Kidney epithelial cell (primary cell): ENCODE measurements at places on chromosomes 12 and 14.

DNA sequence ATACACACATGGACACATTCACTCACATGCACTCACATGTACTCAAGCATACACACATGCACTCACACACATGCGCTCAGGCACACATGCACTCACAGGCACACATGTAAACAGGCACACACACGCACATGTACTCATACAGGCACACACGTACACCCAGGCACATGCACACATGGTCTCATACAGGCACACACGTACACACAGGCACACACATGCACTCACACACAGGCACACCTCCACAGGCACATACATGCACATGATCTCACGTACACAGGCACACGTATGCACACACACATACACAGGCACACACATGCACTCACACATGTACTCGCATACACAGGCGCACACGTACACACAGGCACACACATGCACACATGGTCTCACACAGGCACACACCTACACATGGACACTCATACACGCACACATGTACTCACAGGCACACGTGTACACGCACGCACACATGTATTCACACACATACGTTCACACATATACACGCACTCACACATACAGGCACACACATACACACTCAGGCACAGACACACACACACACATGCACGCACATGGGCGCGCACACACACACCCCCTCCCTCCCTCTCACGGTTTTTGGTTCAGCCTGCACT, 138.9 kb downstream of the CACNA1C start:
- no peak for DNase-seq

DNA sequence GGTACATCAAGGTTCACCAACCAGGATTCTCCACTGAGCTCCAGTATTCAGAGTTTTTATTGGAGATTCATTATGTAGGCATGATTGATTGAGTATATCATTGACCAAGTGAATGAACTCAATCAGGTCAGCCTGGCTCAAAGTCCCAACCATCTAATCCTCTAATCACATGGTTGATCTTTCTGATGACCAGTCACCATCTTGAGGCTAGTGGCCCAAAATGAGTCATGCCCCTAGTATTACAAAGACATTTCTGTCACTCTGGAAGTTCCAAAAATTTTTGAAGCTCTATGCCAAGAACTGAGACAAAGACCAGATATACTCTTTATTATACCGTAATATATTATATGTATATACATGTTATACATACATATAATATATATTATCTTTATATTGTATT, 75.9 kb upstream of the ATF7IP start:
- no peak for DNase-seq

- DNase-seq: no peak
These were observed 424.3 kb downstream of the NPAS3 start for GRCh38 chr14:33362934-33363333.

DNA sequence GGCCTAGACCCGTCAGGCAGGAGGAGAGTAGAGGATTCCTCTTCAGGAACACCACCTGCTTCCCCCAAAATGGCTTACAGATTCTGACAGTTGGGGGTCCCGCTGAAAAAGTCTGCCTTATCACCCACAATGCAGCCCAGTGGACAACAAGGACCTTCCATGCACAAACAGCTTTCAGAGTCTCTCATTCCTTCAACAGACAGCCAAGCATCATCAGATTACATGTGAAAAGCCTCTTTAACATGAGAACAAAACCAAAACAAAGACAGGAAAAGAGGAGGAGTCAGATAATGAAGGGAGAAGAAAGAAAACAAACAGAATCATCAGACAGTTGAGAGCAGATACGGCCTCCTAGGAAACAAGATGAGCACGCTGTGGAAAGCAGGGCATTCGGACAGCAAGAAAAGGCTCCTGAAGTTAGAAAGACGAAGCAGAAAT, 18.3 kb downstream of the KCTD10 start:
- no peak for DNase-seq

- DNase-seq: no peak
These were observed 1.2 kb downstream of the TMEM120B start for GRCh38 chr12:121713793-121714192.

DNA sequence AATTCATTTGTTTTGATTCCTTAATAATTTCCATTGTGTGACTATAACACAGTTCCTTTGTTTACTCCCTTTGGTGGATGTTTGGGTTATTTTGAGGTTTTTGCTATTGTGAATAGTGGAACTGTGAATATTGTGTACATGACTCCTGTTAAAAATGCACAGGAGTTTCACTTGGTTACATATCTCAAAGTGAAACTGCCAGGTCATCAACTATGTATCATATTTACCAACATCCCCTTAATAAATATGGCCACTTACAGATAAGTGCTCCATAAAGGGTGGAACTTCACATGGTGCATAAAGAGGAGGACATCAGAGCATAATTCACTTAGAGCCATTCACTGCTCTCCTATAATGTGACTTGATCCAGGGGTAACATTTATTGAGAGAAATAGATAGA, 328.9 kb downstream of the SEC23A start:
- DNase-seq: no peak

DNA sequence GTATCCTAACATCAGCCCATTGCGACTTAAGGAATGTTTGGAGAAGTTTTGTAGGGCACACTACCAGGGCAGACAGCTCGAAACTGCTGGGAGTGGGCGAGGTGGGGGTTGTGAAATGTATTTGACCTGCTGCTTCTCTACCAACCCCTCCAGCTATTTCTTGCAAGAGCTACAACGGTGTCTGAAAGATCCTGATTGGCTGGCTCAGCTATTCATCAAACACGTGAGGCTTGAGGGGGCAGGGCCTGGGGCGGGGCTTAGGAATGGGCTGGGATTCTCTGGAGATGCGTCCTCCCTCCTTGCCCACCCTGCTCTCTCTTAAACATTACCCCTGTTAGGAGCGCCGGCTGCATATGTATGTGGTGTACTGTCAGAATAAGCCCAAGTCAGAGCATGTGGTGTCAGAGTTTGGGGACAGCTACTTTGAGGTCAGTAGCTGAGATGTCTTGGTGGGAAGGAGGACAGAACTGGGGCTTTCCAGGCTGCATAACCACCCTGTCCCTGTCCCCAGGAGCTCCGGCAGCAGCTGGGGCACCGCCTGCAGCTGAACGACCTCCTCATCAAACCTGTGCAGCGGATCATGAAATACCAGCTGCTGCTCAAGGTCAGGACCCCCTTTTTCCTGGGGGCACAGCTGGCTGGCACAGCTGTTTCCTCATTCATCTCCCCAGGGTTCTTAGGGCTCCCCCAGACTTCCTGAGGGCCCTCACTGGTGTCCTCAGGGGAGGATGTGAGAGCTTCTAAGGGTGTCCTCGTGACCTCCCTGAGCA, 3.1 kb downstream of the ARHGEF25 start:
- no peak for DNase-seq

- peak; percentile 88 for DNase-seq
These were observed 3.0 kb upstream of the TAS2R14 start for GRCh38 chr12:10941916-10942607.

GRCh38 chr12:95646781-95647190, 95.5 kb upstream of the USP44 start:
- peak; percentile 56 for DNase-seq

- no peak for DNase-seq
These were observed 9.7 kb downstream of the JDP2 start for GRCh38 chr14:75437201-75438143.

GRCh38 chr12:124347335-124347734, 52.4 kb downstream of the RFLNA start:
- DNase-seq: no peak

DNA sequence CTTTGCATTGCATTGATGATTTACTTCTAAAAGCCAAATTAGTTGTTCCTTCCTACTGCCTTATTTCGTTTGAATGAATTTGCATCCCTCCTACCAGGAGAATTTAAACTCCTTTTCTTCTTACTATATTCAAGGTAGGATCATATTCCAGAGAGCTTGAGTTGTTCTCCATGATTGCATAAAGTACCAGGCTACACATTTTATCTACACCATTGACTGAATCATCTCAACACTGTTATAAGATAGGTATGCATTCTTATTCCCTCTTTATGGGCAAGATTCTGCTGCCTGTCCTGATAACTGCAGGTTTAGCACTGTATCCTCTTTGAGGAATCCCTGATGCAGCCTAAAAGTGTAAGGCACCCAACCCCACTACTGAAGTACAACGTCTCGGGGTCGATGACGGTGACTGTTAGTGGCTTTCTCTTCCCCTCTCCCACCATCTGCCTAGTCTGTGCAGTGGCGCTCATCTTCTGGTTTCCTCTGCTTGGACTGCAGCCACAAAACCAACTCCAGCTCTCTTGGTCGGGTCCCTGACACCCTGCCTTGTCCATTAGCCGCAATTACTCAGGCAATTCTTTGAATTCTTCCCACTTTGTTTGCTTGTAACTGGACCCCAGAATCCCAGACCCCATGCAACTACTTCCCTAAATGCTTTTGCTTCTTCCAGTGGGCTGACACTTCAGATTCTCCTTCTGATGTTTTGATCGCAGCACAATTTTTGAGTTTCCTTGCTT, 44.4 kb upstream of the STXBP6 start:
- no peak for DNase-seq

GRCh38 chr12:59067083-59067482, 146.8 kb upstream of the LRIG3 start:
- DNase-seq: peak; percentile 97

GRCh38 chr12:94039914-94040313, 108.5 kb upstream of the PLXNC1 start:
- DNase-seq: no peak

GRCh38 chr14:71629765-71630492, 302.3 kb upstream of the RGS6 start:
- no peak for DNase-seq

DNA sequence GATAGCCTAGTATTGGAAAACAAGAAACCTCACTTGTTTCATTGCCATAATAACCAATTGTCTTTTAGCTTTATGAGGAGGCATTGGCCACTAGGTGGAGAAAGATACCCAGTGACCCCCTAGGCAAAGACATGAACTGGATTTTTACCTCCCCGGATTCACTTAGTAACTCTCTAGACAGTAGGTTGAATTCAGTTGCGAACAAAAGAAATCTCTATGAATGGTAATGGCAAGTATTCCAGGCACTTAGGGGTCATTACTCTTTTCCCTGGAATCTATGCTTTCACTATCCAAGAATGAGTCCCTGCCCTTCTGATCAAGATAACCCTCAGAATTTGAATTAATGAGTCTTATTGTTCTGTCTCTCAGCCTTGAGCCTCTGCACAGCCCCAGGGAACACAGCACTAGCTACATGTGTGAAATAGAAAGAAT, 29.5 kb upstream of the RHOJ start:
- peak; percentile 32 for DNase-seq

GRCh38 chr12:69415471-69416275, 54.5 kb upstream of the FRS2 start:
- DNase-seq: no peak

DNA sequence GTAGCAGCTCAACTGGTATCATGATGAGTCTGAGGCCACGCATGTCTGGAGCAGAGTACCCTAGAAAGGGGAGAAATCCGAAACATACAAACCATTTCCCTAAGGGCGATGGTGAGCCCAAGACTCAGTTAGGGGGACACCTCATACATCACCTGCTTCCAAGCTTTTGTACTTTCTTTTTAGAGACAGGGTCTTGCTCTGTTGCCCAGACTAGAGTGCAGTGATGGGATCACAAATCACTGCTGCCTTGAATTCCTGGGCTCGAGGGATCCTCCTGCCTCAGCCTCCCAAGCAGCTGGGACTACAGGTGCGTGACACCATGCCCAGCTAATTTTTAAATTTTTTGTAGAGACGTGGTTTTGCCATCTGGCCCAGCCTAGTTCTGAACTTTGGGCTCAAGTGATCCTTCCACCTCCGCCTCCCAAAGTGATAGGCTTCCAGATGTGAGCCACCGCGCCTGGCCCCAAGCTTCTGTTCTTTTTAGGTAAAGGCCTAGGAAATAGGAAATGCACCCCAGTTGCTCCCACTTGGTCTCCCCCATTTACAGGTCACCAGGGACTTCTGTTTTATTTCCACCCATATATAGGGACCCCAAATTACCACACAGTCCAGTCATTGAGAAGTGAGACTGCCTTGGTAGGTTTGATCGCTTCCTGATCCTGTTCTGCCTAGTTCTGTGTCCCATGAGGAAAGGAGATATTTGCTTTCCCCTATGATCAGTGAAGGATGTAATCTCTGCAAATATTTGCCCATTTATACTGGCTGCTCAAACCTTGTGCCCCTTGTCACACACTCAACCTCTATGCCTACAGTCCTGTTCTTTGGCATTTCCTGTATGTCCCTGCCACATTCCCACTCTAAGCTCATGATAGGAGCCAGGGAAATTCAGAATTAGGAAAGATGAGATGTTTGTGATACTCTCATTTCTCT, at the start of gene APOF:
Gene APOF (minus strand): TSS at position 728 of the 930 bp plus-strand sequence. CDS start 112 bp downstream, at position 616.
- no peak for DNase-seq

DNA sequence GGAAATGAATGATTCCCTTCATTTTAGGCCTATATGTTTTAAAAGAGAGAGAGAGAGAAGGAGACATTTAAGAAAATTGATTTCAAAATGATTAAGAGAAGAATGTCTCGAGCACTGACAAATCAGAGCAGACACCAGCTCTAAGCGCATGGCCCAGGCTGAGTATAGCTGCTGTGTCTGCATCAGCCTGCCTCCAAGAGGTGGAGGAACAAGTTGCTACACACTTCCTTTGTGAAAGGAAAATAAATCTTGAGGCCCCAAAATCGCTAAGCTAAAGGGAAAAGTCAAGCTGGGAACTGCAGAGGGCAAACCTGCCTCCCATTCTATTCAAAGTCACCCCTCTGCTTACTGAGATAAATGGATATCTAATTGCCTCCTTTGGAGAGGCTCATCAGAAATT, 728.7 kb upstream of the TMEM132C start:
- no peak for DNase-seq

GRCh38 chr14:50371546-50371945, 25.1 kb downstream of the CDKL1 start:
- DNase-seq: no peak

GRCh38 chr12:124024263-124024678, 51.3 kb downstream of the ZNF664 start:
- DNase-seq: no peak

- DNase-seq: no peak
These were observed 24.6 kb upstream of the BATF start for GRCh38 chr14:75497701-75498100.

DNA sequence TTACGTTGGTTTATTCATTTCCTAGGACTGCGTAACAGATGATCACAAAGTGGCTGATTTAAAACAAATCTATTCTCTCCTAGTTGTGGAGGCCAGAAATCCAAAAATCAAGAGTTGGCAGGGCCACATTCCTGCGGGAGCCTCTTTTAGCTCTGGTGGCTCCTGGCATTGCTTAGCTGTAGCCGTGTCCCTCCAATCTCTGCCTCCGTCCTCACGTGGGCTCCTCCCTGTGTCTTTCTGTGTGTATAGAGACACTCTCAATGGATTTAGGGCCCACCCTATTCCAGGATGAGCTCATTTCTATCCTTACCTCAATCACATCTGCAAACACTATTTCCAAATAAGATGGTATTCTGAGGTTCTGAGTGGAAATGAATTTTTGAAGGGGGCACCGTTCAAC, 42.5 kb downstream of the KCTD10 start:
- no peak for DNase-seq

GRCh38 chr12:132948146-132949066, 7.7 kb downstream of the ZNF605 start:
- DNase-seq: no peak

- no peak for DNase-seq
These were observed 11.8 kb downstream of the COPS7A start for GRCh38 chr12:6735448-6736191.
